ENCODE measurements at places on chromosomes 2 and 18. TPM values are rescaled to one million over a fixed set of nuclear protein-coding genes. Genes with fewer than 3 reads are reported as not detected.

The PCARE gene
- not detected for total RNA-seq

The PTPRN gene
- 0.71 TPM for total RNA-seq

DNA sequence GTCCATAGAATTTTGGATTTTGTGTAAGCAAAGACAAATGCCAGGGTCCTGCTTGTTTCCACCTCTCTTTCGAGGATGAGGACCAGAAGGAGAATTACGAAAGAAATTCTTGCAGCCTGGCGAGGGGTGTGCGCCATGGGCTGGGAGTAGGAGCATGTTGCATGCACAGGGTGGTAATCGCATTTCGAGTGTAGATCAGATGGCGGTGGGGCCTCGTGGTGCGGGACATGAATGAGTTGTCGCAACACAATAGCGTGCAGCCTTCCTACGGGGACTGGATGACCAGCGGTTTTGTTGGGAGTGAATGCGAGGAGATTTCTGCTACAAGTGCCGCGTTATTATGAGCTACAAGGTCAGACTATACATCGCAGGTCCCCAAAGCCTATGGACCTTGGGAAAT is 4.2 kb upstream of the EN1 start:
- H3K4me3 ChIP-seq, result no peak overlapping the region
- 0 out of 3 replicates have a peak, but pooled peaks cover 2% of the 10 kb centered on the region for H3K4me1 ChIP-seq
- H3K36me3 ChIP-seq, result no peaks in the 10 kb centered on the region
- no peak overlapping the region for H3K27ac ChIP-seq
- no peak for DNase-seq

GRCh38 chr2:15667809-15668556 is 76.3 kb downstream of the DDX1 start:
- H3K4me3 ChIP-seq, result no peak overlapping the region
- DNase-seq, result no peak
- no peak overlapping the region for H3K27ac ChIP-seq
- no peaks in the 10 kb centered on the region for H3K36me3 ChIP-seq

GRCh38 chr2:132664096-132664495 is 5.9 kb downstream of the LYPD1 start:
- no peaks in the 10 kb centered on the region for H3K36me3 ChIP-seq
- H3K27me3 ChIP-seq, result no peaks in the 10 kb centered on the region
- DNase-seq, result no peak
- no peak overlapping the region for H3K4me3 ChIP-seq
- H3K27ac ChIP-seq, result no peak overlapping the region

GRCh38 chr2:199378948-199379650 is 78.6 kb downstream of the SATB2 start:
- no peaks in the 10 kb centered on the region for H3K27me3 ChIP-seq
- H3K4me1 ChIP-seq, result no peaks in the 10 kb centered on the region
- DNase-seq, result no peak
- H3K27ac ChIP-seq, result no peak overlapping the region
- peaks cover 91% of the 10 kb centered on the region for H3K36me3 ChIP-seq
- H3K4me3 ChIP-seq, result no peak overlapping the region

DNA sequence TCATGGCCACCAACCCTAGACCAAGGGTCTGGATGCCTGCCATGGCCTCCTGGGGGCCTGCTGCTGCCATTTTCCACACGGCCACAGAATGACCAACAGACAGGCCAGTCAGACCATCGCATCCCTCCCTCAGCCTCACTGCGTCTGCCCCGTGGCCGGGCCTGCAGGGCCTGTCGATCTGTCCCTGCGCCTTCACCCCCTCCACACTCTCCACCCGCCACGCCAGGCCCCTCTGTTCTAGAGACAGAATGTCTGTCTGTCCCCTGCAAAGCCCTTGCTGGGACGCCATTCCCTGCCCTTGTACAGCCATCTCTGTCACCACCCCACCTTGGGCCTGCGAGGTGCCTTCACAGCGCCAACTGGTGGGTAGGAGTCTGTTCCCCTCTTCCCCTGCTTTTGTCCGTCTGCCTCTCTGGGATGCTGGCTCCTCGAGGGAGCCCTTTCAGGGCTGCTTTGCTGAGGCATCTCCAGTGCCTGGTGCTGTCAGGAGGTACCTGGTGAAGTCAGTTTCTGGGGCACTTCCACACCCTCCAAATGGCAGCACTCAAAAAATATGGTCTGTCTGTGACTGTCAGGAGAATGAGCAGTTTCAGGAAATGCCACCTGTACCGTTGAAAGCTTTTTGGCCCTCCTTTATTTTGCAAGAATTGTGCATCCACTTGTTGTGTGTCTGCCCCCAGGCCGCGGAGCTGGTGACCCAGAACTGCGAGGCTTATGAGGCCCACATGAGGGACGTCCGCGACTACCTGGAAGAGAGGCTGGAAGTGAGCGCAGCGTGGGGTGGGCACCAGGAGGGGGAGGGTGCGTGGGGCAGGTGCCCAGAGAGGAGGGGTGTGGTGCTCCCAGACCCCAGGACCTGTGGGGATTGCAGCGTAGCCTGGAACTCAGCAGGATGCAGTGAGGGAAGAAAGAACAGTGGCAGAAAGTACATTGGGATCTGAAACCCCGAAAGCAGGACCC is 6.7 kb upstream of the ESPNL start:
- no peak overlapping the region for H3K27ac ChIP-seq
- no peaks in the 10 kb centered on the region for H3K4me1 ChIP-seq
- H3K27me3 ChIP-seq, result no peaks in the 10 kb centered on the region
- no peak overlapping the region for H3K4me3 ChIP-seq
- H3K36me3 ChIP-seq, result peaks cover 17% of the 10 kb centered on the region
